Stimulated activated CD8-positive, alpha-beta memory T cell treated with anti-CD3 and anti-CD28 coated beads, Interleukin-4, amount 100 ng/mL, for 1 hour (primary cell): ENCODE measurements at places on chromosomes 11 and 22.

DNA sequence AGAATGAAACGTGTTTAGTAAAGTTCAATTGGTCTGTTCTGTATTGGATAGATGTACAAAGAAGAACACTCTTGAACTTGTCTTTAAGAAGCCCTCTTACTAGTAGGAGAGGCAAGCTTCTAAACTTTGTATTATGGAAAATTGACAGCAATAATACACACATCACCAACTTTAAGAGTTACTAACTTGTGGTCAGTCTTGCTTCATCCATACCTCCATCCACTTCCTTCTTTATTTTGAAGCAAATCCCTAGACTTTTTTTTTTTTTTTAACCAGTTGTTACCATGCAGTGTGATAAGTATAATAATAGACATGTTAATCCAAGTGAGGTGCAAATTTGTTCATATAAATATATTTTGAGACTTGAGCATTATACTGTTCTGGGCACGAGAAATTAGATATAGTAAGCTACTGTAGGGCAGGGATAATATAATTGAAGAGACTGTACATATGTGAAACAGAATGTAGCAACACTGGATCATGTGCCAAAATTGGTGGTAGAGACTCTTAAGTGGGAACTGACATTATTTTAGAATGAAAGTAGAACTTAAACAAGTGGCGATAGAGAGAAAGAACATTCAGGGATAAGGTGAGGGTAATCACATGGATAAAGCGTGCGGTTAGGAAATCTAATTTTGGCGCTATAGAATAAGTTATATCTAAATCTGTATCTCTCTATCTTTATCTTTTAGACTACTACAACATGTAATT lies 6.5 kb downstream of the FAR1 start:
- DNase-seq, result no peak

DNA sequence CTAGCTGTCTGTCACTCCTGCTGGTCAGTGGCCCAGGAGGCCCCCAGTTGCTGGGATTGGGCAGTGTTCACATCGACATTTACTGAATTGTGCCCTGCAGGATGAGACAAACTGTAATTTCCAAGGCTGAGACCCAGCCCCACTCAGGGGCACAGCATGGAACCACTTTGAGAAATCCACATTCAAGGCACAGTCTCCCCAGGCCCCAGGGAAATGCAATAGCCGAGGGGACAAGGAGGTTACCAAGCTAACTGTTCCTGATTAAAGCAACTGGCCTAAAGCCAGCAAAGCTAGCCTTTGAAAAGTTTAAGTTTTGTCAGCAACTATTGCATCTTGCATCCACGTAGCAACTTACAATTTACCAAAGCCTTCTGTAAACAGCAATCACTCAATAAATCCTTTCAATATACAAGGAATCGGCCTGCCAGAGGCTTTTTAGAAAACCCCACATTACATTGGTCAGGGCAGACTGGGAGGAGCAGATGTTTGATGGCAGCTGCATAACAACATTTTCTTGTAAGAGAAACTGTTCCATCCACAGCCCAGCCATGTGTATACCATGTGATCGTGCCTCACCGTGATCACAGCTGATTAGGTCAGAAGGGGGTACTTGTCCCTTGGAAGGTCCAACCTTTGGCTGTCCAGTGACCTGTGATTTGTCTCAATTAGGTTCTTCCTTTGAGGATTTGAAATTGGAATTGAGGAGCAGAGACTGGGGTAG lies 103.9 kb downstream of the TENM4 start:
- no peak for DNase-seq

GRCh38 chr11:67371911-67372320 lies 1.5 kb downstream of the CLCF1 start:
- no peak for DNase-seq

DNA sequence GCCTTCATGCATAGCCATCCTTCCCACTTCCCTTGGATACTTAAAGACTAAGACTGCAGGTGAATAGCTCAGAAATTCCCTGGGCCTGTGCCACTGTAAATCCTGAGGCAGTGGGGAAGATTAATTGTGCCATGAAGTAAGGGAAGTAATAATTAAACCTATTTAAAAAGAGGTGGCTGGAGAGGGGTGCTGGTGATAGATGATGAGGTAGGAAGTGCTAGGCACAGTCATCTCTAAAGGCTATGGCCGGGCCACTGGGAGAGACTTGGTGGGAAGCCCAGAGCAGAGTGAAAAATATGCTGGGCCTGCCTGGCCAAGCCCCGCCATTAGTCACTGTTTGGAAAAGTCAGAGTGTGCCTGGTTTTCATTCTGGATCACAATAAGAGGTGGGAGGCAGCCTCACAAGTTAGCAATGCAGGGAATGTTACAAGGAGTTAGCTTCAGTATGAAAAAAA lies 197.2 kb upstream of the PITPNB start:
- DNase-seq, result no peak

DNA sequence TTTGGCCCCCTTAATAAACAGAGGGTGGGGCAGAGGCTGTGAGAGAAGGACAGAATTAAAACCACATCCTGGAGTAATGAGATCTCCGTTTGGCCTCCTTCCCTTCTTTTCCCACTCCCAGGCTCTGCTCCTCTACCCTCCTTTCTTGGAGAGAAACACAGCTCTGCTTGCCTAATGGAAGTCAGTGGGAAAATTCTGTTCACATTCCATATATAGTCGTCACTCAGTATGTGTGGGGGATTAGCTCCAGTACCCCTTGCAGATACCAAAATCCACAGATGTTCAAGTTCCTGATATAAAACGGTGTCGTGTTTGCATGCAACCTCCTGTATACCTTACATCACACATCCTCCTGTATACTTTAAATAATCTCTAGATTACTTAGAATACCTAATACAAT lies 37.6 kb upstream of the THY1 start:
- no peak for DNase-seq

GRCh38 chr22:30627471-30627870 lies 8.1 kb upstream of the SLC35E4 start:
- DNase-seq, result no peak

GRCh38 chr11:73963861-73964260 lies 13.0 kb downstream of the DNAJB13 start:
- no peak for DNase-seq

- DNase-seq, result no peak
These were observed 1508.2 kb downstream of the BRD1 start for GRCh38 chr22:48319321-48320047.

DNA sequence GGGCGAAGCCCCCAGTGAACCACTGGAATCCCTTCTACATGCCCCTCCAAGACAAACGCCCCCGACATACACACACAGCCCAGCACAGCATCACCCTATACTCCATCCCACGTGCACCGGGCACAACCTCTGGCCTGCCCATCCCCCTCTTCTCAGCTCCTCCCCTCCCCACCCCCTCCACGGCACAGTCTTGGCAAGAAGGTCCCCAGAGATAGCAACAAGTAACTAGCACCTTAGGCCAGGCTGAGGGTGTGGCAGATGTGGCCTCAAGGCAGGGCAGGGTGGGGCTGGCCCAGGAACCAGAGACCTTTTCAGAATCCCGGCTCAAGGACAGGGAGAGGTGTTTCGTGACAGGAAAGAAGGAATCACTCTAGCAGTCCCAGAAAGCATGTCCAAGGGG lies 54.3 kb downstream of the CYTH4 start:
- no peak for DNase-seq

- DNase-seq, result no peak
These were observed 232.4 kb downstream of the MIAT start for GRCh38 chr22:26889802-26890201.

DNA sequence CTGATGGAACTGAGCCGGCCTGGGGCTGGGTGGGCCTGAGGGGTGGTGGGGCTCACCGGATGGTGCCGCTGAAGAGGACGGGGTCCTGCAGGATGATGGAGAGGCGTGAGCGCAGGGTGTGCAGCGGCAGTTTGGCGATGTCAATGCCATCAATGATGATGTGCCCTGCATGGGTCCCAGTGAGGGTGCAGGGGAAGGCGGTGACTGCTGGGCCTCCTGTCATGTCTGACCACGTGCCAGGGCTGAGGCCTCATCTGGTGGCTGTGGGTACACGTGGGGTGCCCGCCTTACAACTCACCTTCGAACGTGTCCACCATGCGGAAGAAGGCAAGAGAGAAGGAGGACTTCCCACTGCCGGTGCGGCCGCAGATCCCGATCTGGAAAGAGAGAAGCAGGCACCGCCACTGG lies 7.1 kb upstream of the KCNJ11 start:
- no peak for DNase-seq

- no peak for DNase-seq
These were observed 17.3 kb upstream of the RAG1 start for GRCh38 chr11:36550385-36551115.

- DNase-seq, result no peak
These were observed 5.1 kb upstream of the KRTAP5-9 start for GRCh38 chr11:71542879-71543777.

DNA sequence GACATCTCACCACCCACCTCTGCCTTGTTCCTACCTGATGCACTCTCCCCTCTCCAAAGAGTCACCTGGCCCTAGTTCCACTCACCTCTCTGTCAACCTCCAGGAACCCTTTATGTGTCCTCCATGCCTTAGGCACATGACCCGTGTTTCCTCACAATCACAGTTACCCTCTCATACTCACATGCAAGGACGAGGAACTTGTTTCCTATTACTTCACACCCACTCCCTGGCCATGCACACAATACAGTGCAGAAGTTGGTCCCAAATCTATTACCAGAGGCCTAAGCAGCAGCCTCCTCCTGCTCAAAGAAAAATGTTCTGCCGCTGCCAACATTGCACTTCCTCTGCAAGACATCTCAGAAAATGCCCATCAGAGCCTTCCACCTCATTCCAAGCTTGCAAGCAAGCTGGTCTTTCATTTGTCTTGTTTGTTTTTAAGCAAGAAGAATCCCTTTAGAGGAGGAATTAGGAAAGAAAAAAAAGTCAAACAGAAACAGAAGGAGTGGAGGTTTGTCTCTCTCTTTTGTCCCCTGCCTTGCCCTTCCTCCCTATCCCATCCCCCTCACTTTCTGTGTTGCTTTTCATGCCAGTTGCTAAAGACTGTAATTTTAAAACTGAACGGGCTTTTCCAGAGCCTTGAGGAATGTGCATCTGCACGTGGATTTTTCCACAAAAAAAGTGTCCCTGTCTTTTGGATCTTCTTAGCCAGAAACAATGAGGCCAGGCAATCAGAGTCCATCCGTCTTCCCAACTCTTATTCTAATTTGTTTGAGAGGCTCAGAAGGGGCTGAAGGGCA lies 63.4 kb downstream of the KCNJ1 start:
- DNase-seq, result no peak

GRCh38 chr22:39655004-39655579 lies 84.5 kb downstream of the CACNA1I start:
- DNase-seq, result no peak

GRCh38 chr11:31247321-31247720 lies 122.2 kb downstream of the DCDC1 start:
- no peak for DNase-seq

DNA sequence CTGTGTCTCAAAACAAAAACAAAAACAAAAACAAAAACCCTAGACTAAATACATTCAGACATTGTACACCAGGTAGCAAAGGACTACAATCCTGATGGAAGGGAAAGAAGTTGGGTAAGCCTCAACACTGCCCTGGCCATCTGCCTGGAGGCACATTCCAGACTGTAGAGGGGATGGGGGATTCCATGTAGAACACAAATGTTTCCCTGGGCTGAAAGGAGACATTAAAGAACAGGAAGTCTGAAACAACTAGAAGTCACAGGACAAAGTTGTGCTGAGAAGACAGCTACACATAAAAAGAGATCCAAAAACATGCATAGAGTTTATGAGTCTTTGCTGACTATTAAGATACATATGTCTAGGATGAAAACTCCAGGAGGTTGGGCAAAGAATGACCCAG lies 83.9 kb downstream of the RRAS2 start:
- DNase-seq, result no peak

DNA sequence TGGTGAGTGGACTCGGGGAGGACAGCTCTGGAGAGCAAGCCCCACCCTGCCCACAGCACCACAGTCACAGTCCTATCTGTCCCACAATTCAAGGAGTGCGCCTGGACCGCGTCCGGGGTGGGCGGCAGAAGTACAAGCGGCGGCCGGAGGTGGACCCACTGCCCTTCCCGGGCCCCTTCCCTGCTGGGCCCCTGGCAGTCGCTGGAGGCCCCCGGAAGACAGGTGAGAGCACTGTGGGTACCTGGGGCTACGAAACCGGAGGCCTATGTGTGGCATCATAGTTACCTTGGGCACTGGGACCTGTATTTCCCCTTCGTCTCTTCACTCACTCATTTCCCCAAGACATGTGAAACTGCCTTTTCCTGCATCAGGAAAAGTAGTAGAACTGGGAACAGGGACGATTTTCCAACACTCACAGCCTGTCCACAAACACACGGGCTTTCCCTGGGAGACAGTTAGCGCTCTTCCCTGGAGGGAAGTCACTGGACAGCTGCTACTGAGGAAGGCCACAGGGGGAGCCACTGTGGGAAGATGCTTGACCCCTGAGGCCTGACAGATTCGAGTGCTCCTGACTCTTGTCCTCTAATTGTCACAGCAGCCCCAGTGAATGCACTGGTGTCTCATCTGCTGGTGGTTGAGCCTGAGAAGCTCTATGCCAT lies 3.1 kb downstream of the TRMT112 start:
- DNase-seq, result no peak
